ENCODE measurements at places on chromosomes 16 and 17.

- DNase-seq: peak; percentile 73
Observed at GRCh38 chr17:968812-969730, 10.5 kb downstream of the NXN start.

DNA sequence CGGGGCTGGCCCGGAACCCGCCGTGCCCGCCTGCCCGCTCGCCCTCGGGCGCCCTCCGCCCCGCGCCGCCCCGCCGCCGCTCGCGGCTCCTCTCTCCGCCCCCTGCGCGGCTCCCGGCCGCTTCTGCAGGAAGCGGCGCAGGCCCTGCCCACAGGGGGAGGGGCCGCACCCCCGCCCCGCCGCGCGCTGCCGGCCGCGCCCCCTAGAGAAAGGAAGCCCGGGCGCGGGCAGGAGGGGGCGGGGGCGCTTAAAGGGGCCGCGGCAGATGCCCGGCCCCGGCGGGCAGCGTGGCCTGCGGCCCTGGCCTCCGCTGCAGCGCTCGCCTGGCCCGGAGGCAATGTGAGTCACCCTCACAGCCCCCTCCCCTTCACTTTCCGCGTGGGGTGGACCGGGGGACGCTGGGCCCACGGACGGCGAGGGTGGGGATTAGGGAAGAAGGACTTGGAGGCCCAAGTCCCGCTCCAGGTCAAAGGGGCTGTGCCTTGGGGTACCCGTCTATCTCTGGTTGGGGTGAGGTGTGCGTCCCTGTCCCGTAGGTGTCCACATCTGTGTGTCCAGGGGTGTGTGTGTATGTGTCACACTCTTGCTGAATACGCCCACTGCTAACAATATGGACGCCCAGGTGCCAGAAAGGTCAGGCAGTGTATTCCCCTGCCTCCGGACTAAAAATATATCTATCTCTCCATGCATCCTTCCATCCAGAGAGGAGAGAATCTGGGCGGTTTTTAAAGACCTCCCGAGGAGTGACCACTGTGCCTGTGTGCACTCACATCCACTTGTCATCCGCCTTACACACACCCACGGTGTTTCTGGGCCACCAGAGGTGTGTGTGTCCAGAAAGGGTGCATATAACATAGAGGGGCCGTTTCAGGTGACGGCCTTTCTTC, at the start of gene GIT1:
GIT1 (minus strand) TSS at position 125 of the 887 bp plus-strand sequence. CDS start 270 bp downstream, outside the sequence.
- DNase-seq: peak; percentile 86

- no peak for DNase-seq
Observed at GRCh38 chr16:11748404-11749254, 6.0 kb upstream of the TXNDC11 start.

DNA sequence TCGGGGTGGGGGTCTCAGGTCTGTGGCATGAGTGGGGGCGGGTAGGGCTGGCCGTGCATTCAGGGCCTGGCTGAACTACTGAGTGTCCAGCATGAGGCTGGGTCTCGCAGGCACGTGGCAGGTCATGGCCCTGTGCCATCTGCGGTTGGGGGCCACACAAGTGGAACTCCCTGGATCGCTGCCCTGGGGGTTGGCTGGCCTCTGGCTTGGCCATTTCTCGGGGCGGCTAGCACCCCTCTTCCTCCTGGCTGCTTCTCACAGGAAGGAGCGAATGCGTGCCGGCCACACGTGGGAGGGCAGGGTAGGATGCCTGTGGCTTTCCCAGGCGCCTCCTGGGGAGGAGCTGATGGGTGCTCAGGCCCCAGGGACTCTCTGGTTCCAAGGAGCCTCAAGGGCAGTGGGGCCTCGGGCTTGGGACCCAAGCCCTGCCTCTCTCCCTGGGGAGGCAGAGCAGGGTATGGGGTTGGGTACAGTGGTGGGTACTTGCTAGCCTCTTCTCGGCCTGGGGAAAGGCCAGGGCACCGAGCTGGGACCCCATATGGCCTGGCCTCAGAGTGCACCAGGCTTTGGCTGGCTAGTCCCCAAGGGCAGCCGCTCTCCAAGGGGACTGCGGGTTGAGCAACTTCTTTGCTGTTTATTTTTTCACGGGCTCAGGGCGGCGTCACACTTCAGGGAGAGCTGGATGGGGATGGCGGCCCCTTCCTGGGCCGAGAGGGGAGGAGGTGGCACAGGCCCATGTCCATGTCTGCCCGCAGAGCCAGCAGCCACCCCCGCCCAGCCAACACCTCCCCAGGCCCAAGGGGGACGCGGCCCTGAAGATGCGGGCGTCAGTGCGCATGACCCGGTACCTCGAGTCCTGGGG, 37.5 kb downstream of the ADCY7 start:
- DNase-seq: no peak

DNA sequence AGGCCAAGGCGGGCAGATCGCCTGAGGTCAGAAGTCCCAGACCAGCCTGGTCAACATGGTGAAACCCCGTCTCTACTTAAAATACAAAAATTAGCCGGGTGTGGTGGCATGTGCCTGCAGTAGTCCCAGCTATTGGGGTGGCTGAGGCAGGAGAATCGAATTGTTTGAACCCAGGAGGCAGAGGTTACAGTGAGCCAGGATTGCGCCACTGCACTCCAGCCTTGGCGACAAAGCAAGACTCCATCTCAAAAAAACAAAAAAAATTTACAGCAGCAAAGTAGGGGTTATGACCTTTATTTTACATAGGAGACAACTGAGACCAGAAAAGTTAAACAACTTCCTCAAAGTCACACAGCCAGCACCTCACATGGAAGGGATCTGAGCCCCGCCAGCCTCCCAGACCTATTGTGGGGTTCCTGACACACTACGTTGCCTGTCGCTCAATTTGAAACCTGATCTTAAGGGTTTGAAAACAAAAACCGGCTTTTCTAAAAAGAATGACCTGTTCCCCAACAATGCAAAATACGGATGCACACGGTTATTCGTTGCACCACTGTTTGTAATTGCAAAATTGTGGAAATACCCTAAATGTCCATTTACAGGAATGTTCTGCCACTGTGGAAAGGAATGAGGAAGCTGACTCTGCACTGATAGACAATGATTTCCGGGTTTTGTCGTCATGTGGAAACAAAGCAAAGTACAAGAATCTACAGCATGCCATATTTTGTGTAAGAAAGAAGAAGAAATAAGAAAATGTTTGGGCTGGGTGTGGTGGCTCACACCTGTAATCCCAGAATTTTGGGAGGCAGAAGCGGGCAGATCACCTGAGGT, 77.2 kb downstream of the CNGB1 start:
- DNase-seq: peak; percentile 60

DNA sequence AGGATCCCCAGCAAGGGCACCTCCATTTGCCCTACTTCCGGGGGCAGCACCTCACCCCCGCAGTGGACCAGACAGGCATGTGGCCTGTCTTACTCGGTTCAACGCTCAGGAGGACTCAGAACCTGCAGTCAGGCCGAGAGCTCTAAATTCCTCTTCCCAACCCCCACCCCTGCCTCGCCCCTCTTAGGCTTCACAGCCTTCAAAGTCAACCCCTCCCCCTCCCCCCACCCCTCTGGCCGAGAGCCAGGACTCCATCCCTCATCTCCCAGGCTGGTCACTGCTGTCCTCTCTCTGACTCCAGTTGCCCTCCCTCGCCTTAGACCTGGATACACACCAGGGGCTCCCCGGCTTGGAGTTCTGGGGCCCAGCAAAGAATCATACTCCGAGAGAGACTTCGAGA, 8.1 kb upstream of the HS3ST6 start:
- DNase-seq: no peak

GRCh38 chr16:31507617-31507928, 618 bp downstream of the RUSF1 start:
- no peak for DNase-seq

- DNase-seq: no peak
Observed at GRCh38 chr17:59893676-59894100, 767 bp downstream of the RPS6KB1 start.

DNA sequence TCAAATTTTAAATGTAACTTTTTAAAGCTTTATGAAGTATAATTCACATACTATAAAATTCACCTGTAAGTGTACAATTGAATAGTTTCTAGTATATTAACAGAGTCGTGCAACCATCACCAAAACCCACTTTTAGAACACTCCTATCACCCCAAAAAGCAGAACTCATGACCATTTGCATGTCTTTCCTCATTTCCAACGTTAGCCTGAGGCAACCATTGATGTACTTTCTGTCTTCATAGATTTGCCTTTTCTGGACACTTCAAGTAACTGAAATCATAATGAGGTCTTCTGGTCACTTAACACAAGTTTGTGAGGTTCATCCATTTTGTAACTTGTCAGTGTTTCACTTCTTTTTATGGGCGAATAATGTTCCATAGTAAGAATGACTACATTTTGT, 33.2 kb downstream of the METTL16 start:
- DNase-seq: no peak

DNA sequence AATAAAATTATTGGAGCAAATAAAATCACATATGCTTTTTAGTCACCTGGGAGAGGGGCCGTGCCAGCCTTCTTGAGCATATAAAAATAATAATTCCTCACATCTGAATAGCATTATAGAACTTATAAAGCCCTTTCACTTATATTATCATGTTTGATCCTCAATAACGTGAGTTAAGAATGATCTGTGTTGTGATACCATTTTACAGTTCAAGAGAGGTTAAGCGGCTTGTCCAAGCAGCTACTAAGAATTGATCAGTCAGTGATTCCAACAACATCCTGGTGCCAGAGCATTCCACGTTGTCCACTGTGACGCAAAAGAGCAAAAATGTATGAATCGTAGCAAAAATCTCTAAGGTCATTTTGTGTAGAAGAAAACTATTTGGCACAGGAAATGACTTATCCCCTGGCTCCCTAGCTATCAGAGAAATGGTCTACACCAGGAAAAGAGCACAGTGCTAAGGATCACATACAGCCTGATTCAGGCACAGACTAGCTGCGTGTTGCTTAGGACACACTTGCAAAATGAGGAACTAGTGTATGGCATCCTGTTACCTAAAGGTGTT, 33.0 kb downstream of the ANKFN1 start:
- peak; percentile 93 for DNase-seq

DNA sequence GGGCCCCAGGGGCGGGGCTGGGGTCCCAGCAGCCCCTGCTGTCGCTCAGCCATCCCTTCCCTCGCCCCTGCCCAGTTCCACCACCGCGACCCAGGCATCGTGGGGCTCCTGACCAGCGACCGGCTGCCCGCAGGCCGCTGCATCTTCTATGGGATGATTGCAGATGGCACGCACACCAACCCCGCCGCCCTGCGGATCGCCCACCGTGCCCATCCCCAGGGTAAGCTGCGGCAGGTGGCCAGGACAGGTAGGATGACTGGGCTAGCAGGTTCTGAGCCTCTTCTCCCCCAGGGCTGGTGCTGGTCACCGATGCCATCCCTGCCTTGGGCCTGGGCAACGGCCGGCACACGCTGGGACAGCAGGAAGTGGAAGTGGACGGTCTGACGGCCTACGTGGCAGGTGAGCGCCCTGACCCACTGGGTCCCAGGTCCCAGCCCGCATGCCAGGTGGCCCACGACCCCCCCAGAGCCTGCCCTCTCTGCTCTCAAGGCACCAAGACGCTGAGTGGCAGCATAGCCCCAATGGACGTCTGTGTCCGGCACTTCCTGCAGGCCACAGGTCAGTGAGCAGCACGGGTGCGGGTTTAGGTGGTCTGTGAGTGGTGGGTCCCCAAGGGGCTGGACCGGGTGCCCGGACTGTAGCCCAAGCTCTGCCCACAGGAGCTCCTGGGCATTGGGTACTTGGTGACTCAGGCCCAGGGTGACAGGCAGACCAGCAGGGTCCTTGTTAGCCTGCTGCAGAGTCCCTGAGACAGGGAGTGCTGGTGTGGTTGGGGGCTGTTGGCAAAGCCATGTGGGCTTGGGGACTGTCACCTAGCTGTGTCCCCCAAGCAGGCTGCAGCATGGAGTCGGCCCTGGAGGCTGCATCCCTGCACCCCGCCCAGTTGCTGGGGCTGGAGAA, 2.8 kb downstream of the CEMP1 start:
- no peak for DNase-seq

- DNase-seq: peak; percentile 52
Observed at GRCh38 chr17:61279476-61280145, 120.0 kb upstream of the TBX2 start.

- DNase-seq: no peak
Observed at GRCh38 chr16:5756969-5757368, 659.4 kb upstream of the EEF2KMT start.

GRCh38 chr17:74875155-74875976, 2.6 kb upstream of the FDXR start:
- DNase-seq: no peak

- peak; percentile 92 for DNase-seq
Observed at GRCh38 chr17:65750631-65751115, 189.2 kb upstream of the AXIN2 start.

GRCh38 chr16:79372503-79373184, 227.9 kb downstream of the MAF start:
- peak; percentile 63 for DNase-seq

DNA sequence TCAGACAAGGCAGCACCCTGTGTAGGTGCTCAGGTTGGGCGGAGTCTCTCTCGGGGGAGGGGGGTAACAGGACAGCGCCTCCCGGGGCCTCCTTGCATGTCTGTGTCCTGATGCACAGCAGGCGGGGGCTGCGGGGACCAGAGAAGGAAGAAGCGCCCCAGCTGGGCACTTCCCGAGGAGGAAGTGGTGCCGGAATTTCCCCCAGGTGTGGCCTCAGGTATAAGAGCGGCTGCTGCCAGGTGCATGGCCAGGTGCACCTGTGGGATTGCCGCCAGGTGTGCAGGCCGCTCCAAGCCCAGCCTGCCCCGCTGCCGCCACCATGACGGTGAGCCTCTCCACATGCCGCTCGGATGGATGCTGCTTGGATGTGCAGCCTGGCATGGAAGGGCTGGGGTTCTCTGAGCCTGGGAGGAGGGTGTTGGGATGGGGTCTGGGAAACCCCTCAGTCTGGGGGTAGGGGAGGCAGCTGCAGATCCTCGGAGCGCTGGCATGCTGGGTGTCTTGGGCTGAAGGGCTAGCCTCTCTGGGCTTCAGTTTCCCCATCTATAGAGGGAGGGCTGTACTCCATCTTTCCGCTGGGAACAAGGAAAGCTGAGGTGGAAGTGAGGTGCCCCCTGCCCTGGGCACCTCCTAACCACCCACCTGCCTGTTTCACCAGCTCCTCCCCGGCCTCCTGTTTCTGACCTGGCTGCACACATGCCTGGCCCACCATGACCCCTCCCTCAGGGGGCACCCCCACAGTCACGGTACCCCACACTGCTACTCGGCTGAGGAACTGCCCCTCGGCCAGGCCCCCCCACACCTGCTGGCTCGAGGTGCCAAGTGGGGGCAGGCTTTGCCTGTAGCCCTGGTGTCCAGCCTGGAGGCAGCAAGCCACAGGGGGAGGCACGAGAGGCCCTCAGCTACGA, at the start of gene IL17C:
IL17C (plus strand) TSS at position 250 of the 908 bp plus-strand sequence; CDS start at position 320, 70 bp downstream.
- DNase-seq: no peak

- peak; percentile 20 for DNase-seq
Observed at GRCh38 chr16:86714166-86714565, 135.8 kb downstream of the FOXL1 start.

- no peak for DNase-seq
Observed at GRCh38 chr17:82167028-82167427, 45.6 kb downstream of the CCDC57 start.

- DNase-seq: peak; percentile 10
Observed at GRCh38 chr16:47156680-47157215, 13.0 kb upstream of the NETO2 start.

- no peak for DNase-seq
Observed at GRCh38 chr17:10229181-10229580, 30.8 kb upstream of the GAS7 start.

DNA sequence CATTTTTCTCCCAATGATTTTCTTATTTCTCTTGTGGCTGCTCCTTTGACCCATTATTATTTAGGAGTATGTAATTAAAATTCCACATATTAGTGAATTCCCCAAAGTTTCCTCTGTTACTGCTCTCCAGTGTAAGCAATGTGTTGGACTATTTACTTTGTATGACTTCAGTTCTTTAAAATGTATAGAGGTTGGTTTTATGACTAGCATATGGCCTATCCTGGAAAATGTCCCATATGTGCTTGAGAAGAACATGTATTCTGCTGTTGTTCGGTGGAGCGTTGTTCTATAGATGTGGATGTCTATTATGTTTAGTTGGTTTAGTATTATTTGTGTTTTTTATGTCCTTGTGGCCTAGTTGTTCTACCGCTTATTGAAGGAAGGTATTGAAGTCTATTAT, 6.0 kb upstream of the NT5M start:
- peak; percentile 85 for DNase-seq
